Esophagus mucosa (tissue), 1 donor: ENCODE measurements at places on chromosomes 2 and 18. TPM values are rescaled to one million over a fixed set of nuclear protein-coding genes. Genes with fewer than 3 reads are reported as not detected.

Gene NCKAP5
- total RNA-seq = 8.9 TPM

Gene KRCC1
- total RNA-seq = 15.5 TPM

Gene ADD2
- 0.56 TPM for total RNA-seq

Gene TIGD1
- total RNA-seq = 2.5 TPM
